ENCODE measurements at places on chromosomes 16 and 17.

DNA sequence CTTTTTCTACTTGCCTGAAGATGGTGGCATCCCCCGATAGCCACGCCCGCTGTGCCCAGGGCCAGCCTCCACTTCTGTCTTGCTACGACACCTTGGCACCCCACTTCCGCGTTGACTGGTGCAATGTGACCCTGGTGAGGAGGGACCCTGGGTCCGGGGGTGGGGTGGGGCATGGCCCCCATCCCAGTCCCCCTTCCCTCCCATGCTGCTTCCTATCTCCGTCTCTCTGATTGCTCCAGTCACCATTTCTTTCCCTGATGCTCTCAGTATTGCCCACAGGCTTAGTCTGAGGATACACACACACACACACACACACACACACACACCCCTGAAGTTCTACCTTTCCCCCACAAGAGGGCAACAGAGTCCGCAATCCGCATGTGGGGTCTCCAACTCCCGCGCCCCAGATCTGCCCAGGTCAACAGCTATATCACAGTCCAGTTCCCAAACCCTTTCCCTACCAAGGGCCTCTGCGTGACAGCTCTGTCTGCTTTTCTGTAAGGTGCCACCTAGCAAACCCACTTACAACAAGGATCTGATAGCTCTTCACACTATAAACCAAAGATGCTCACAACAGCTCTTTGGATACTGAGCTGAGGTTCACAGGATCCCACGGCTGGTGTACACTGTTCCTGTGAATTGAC lies 3.4 kb downstream of the SGCA start:
- peak; percentile 69 for DNase-seq

DNA sequence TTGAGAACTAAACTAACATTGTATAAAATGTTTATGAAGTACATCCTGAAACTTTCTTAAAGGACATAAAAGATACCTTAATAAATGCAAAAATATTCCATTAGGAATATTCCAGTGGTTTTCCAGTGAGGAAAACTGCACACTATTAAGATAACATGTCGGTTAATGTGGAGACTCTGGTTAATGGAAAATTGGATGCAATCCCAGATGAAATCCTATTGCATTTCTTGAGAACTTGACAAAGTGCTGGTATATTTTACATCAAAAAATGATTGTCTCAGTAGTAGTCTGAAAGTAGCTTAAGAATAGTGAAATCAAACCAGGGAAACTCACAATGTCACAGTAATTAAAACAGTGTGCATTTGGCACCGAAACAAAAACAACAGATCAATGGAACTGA lies 202.5 kb upstream of the MON1B start:
- no peak for DNase-seq

DNA sequence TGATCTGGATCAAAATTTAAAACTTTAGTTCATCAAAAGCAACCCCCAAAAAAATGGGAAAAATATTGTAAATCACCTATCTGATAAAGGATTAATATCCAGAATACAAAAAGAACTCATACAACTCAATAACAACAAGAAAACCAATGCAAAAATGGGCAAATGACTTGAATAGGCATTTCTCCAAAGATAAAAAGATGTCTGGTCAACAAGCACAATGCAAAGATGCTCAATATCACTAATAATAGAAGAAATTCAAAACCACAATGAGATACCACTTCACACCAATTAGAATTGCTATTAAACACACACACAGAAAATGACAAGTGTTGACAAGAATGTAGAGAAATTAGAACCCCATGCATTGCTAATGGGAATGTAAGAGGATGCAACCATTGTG lies 40.4 kb downstream of the UBE2G1 start:
- no peak for DNase-seq

- DNase-seq, result no peak
Measured at GRCh38 chr17:8369944-8370343, 6.6 kb downstream of the KRABD2 start.

DNA sequence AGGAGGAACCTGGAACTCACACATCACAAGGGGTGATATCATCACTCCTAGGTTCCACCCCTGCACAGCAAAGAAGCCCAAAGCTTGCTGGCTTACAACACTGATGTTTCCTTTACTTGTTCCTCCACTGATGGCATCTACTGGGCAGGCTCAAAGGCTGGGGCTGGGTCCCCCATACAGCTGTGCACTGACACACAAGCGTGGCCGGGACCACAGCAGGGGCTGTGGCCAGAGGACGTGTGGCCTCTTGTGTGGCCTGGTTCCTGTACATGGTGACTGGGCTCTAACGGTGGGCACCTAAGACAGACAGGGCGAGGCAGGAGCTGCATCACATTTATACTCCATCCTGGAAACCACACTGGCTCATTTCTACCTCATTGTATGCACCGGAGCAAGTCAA lies 264.4 kb upstream of the FOXF1 start:
- no peak for DNase-seq

- no peak for DNase-seq
Measured at GRCh38 chr16:75073545-75074303, 42.9 kb downstream of the LDHD start.

DNA sequence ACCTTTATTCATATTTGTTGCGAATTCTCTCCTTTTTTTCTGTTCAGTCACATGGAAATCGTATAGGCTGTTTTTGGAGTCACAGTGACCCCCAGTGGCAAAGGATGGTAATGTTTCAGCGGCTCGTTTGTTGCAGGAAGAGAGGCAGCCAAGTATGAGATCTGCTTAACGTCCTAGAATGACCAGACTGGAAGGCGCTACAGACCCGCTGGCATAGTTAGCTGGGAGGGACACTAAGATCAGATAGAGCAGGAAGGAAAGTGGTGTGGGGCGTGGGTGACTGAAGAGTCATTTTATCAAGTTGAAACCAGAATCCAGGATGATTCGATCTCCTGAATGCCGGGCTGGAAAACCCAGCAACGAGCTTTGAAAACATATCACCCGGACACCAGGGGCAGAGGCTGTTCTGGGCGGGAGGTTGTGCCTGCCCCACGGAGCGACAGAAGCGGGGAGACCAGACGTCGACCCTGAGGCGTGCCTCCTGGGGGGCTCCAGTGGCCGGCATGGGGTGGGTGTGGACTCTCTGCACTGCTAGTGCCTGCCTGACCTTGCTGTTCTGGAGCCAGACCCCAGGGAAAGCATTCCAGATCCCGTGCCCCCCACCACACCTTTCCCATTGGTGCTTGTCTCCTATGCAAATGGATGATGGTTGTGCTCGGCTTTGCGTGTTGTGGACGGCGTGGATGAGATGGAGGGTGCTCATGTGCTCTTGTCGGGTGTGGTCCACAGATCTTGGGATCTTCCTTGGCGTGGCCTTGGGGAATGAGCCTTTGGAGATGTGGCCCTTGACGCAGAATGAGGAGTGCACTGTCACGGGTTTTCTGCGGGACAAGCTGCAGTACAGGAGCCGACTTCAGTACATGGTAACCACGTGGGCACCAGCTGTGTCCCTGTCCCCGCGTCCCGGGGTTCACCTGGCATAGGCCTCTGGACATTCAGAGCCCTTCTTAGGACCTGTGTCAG lies 7.7 kb downstream of the IL34 start:
- peak; percentile 64 for DNase-seq

DNA sequence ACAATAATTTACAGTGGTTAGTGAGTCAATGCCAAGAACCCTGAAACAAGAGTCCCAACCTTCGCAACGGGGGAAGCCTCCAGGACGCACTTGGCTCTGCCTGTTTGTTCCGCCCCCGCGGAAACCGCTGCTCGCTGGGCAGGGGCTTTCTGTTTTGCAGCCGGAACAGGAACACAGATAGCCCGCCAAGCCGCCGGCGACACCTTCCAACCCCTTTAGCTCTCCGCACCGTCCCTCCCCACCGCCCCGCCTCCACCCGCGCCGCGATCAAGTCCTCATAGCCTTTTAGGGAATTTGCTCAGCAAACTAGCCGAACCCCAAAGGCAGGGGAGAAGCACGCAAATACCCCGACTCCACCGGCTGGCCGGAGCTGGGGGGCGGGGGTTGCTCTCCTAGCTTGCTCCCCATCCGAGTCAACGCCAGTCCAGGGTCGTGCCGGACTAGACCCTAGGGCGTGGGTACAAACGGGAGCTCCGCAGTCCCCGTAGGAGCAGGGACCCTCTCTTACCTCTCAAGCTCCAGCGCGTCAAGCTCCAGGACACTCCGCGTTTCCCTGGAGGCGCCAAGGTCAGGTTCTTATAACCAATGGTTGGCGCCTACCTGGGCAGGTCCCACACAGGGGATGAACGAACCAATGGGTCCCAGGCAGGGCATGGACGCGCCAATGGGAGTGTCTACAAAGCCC lies at the start of gene SLFN13:
TSS of gene SLFN13 (minus strand) at position 553 of the 685 bp plus-strand sequence. CDS start 3,086 bp downstream, outside the sequence.
- peak; percentile 82 for DNase-seq

DNA sequence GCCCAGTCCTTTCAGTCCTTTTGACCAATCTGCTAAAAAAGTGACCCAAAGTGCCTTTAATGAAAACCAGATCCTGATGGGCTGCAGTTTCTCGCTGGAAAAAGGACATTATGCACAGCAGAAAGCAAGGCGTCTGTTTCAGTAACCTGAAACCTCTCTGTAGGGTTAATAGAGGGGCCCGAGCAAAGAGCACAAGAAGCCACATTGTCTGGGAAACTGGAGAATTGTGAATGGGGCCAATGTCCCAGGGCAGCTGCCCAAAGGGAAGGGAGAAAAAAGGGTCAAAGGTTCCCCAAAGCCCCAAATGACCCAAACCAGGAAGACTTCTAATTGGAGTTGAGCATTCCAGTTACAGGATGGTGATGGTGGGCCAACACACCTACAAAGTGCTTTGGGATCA lies 3.0 kb downstream of the OTOA start:
- DNase-seq, result no peak

GRCh38 chr16:86396901-86397311 lies 113.4 kb upstream of the FOXF1 start:
- DNase-seq, result no peak

DNA sequence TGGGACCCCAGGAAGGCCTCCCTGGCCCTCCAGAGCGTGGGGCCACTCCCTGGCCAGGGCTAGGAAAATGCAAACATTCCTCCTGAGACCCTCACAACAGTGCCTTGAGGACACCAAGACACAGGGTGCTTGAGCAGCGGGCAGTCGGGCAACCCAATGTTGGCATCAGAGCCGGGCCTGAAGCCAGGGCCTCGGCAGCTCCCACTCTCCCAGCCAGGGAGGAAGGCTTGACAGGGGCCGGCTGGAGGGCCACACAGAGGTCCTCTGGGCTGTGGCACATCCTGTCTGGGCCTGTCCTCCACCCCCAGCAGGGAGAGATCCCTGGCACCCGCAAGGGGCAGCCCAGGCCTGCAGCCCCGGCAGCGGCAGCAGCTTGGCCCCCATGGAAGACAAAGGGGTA lies 12.3 kb upstream of the KRT17 start:
- no peak for DNase-seq

DNA sequence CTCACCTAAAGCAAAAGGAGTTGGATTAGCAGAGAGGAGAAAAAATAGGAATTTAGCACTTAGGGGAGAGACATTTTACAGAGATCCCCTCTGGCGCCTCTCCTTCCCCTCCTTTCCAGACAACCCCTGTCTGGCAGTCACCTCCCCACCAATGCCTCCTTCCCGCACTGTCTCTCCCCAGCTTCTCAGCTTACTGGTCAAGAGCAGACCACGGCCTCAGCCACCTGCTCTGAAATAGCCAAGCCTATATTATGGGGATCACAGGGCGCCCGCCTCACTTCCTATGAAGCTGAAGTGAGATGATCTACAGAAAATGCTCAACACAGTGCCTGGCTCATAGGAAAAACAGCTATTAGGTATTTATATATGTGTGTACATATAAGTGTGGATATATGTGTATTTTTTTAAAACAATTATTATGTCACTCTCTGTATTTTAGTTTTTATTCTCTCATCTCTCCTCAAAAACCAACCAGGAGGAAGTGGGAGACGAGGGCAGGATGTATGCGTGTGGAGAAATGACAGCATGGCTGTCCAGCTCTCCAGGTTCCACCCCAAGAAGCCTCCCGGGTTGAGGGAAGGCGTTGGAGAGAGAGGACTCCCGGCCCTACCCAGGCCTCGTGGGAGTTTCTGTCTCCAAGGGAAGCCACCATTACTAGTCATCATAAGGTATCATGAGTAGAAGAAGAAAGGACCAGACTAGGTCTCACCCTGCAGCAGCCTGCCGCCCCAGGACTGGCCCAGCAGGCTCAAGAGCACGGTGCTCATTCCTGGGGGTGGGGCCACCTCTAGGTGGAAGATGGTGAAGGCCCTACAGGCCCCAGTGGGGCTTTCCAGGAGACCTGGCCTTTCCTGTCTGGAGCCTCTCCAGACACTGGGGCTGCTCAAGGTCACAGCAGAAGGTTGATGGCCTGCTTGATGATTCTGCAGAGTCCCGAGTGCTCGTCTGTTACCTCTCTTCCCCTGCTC lies 27.2 kb downstream of the MAP3K14 start:
- DNase-seq, result no peak

DNA sequence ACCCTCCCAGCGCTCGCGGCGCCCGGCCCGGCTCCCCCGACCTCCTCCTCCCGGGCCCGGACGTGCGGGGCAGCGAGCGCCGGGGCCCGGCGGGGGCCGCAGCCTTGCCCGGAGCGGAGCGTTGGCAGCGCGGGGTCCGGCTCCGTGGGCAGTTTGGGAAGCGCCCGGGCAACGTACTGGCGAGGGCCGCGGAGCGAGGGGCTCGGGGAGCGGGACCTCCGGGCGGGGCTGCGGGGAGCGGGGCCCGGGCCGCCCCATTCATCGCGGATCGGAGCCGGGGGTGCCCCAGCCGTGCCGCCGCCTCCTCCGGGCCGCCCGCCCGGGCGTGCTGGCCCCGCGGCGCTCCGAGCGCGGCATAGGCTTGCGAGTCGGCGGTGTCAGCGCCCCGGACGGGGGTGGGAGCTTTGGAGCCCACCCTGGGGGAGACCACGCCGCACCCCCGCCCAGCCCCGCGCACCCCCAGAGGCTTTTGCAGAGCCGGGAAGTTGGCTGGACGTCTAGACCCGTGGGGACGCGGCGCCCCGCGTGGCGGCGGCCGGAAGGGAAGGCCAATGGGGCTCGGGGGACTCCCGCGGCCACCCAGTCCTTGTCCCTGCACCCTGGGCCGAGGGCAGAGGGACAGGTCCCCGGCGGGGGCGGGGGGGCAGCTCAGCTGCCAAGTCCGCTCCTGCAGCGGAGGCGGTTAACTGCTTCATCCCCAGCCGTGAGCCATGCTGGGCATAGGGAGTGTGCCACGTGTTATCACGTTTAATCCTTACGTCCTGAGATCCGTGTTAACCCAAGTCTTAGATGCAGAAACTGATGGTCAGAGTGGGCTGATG lies 852 bp downstream of the ZNF469 start:
- DNase-seq, result no peak

DNA sequence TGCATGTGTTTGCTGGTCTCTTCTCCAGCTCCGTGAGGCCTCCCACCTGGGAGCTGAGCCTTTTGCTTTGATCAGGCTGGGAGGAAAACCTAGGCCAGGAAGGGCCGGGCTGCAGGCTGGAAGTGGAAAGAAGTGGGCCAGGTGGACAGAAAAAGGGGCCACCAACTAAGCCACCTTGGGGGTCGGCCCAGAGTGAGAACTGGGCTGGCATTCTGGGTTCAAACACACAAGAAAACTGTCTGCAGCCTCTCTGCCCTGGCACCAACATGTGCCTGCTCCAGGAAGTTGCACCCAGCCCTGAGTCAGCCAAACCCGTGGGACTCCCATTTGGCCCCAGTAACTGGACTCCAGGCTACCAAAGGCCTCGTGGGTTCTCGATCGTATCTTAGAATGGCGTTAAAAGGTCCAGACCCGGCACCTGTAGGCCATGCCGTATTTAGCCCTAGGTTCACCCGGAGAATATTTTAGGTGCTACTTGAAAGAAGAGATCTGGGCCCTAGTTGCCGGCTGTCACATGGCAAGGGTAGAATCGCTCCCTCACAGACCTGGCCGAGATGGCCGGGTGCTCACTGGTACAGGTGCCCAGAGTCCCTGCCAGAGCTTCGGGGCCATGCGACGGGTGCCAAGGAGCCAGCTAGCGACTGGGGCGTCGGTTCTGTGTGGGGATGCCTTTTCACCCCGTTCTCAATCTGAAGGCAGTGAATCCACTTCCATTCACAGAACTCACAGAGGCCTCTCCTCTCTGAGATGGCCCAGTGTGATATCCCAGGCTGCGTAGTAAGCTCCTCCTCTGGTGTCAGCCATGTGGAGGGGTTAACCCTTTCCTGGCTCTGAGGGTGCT lies 236.6 kb downstream of the MRTFB start:
- no peak for DNase-seq

All from central memory CD4-positive, alpha-beta T cell (primary cell).